ENCODE measurements at places on chromosomes 1 and 21.

GRCh38 chr21:31092832-31093625 lies 54.8 kb upstream of the KRTAP19-8 start:
- DNase-seq: no peak

DNA sequence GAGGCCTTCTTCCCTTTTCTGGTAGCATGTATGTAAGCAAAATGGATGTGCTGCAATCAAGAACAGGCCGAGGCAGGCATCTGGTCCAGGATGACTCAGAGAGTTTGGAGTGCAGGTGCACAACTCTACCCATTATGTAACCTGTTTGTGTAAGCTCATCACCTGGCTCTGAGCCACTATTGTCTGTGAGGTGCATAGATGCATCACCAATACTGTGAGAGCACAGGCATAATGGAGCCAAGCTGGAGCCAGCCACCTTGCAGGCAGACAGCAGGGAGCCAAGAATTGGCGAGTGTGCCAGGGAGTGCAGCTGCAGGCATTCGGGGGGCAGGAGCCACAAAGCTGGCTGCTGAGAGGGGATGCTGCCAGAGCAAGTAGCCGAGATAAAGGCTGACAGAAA lies 549.9 kb upstream of the RGS18 start:
- DNase-seq: no peak

GRCh38 chr1:147246910-147247655 lies 4.6 kb downstream of the CHD1L start:
- DNase-seq: no peak

DNA sequence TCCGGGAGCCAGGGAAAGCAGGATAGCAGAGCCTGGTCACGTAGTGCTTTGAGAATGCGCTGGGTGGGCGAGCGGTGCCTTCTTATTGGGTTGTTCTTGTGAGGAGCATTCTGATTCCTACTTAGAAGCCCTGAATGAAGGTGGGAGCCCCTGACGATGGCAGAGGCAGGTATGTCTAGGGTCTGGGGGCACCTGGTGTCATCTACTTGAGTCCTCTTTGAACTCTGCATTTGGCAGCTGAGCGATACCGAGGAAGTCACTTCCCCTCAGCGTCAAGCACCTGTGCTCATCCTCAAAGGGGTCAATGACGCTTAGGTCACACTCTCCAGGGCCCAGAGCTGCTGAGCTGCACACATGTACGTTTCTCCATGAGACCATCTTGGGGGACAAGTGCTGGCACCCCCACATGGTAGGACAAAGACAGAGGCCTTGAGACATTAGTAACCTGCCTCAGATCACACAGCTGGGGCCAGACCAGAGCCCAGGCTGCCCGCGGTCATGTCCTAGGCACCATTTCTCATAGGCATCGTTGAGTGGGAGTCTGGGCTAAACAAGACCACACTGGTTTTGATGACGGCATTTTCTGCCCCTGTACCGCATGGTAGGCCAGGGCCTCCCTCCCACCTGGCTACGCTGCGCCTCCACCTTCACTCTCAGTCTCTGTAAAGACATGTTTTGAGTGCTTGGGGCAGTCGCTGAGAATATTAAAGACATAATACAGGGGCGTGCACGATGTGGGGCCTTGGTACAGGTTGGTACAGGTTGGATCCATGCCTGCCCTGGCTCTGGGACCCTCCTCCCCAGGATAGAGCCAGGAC lies 69.1 kb upstream of the ABCG1 start:
- DNase-seq: no peak

DNA sequence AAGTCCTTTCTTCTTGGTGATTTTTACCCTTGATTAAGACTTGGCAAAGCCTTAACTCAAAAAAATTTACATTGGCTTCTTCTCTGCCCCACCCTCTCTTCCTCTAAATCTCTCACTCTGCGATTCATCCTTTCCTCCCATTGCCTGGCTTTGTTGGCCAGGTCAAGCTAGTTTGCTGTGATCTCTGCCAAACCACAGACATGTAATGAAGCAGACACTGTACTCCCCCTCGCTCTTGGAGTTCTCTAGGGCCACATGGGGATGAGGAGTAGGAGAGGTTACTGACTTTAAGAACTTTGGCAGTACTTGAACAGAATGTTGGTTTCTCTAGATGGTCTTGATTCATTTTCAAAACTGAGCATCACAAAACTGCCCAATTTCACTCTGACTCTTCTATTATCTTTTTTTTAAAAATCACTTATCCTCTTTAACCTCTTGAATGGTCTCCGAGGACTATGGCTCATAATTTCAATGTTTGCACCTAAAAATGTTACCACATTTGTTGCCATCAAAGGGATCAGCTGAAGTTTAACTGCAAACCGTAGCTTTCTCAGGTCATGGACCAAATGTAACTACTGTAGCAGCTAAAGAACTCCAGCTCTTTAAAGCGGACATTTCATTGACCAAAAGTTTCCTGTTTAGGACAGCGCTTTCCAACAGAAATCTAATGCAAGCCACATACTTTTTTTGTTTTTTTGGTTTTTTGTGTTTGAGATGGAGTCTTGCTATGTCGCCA lies 62.7 kb upstream of the IPO9 start:
- DNase-seq: no peak

DNA sequence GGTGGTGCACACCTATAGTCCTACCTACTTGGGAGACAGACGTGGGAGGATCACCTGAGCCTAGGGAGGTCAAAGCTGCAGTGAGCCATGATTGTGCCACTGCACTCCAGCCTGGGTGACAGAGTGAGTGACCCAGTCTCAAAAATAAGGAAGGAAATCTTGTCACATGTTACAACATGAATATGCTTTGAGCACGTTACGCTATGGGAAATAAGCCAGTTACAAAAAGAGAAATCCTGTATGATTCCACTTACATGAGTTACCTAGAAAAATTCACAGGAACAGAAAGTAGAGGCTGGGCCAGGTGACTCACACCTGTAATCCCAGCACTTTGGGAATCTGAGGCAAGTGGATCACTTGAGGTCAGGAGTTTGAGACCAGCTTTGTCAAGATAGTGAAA lies 6.7 kb upstream of the PADI6 start:
- no peak for DNase-seq

DNA sequence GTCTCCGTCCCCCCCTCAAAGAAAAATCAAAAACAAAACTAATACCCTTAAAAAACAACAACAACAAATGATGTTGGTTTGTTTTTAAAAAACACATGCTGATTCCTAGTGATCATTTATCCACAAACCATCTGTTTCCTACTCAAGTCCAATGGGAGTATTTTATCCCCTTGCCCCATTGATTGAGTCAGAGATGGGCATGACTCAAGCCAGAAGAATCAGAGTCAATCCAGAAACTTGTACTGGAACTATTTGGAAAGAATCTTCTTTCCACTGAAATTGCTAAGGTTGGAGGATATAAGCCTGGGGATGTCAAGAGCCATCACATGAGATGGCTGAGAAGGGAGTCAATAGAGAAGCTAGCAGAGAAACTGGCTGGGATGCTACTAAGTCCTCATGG lies 176.4 kb downstream of the MIS18A start:
- no peak for DNase-seq

GRCh38 chr1:224183591-224184312 lies 712 bp downstream of the DEGS1 start:
- peak; percentile 38 for DNase-seq

GRCh38 chr1:55078470-55078869 lies 39.1 kb downstream of the PCSK9 start:
- no peak for DNase-seq

GRCh38 chr1:59169703-59170102 lies 127.2 kb upstream of the FGGY start:
- no peak for DNase-seq

DNA sequence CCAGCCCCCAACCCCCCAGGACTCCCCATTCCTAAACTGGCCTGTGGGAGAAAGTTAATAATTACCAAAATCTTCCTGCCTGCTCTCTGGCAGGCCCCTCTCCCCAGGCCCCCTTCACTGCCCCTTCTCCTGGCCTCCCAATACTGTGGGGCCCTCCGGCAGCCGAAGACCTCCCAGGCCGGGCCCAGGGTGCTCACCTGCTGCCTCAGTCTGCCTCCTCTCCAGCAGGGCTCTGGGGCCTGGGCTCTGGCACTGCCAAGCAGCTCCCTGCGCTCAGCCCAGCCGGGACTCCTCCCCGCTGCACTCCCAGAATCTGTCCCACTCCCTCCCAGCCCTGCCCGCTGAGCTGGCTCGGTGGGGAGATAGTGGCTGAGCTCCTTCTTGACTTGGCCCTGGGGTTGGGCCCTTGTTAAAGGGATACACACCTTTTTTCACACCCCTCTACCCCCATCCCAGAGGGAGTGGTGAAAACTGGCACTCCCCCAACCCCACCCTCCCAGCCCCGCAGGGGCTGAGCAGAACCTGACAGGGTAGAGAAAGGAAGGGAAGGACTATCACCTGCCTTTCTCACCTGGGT lies at the start of gene S100A16:
S100A16 (minus strand) TSS at position 383 of the 577 bp plus-strand sequence. CDS start 4,986 bp downstream, outside the sequence.
- DNase-seq: no peak

DNA sequence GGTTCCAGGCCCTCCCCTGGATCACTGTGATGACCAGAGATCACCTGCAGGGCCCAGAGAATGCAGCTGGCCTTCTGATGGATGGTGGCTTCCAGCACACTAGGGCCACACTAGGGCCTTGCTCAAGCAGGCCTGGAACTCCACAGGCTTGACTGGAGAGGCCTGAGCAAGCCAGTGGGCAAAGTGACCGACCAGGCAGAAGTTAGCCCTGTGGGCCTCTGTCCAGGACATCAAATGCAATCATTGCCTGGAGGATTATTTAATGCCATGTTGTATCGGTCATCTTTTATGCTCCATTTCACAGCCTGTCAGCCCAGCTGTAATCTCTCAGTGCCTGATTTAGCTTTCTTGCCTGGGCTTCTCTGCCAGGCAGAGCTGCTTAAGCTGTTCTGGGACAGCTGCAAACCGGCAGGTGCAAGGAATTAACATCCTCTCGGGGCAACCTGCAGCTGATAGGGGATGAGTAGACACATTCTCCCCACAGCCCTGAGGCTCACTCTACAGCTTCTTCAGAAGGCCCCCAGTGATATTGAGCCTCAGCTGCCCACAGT lies 17.7 kb downstream of the NENF start:
- DNase-seq: no peak

DNA sequence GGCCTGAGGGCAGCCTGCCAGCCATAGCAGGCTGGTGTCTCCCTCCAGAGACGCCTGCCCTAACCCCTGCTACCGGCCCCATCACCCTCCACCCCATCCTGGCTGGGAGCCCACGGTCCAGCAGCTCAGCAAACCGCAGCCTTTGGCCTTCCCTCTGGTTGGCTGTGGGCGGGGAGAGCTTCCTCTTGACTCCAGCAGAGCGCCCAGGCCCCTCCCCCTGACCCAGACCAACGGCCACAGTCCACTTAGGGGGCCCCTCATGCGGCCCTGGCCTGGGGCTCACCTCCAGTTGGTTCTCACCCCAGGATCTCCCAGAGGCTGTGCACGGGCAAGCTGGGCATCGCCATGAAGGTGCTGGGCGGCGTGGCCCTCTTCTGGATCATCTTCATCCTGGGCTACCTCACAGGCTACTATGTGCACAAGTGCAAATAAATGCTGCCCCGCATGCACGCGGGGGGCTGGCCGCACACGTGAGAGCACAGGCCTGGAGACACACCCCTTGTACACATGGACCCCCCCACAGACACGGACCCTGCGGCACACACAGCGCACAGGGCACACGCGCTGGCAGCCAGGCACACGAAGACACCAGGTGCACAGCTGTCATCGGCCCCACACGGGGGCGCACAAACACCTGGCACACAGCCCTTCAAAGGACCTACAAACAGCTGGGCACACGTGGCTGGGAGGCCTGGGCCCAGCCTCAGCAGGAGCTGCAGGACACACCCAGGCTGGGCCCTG lies 3.1 kb downstream of the SMIM1 start:
- DNase-seq: peak; percentile 30

DNA sequence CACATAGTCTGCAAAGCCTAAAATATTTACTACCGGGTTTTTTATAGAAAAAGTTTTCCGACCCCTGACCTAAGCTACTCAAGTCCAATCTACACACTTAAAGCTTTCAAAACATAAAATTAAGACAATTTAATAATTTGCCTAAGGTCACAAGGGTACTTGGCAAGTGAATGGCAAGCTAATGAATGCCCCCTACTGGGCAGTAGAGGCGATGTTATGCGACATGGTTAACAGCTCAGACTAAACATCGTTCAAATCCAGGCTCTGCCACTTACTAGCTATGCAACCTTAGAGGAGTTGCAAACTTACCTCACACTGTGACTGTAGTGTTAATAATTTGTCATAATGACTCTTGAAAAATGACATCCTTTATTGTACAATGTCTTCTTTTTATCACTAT lies 317.2 kb upstream of the NFIA start:
- DNase-seq: no peak

- no peak for DNase-seq
Observed at GRCh38 chr1:231218078-231218477, 22.9 kb upstream of the GNPAT start.

DNA sequence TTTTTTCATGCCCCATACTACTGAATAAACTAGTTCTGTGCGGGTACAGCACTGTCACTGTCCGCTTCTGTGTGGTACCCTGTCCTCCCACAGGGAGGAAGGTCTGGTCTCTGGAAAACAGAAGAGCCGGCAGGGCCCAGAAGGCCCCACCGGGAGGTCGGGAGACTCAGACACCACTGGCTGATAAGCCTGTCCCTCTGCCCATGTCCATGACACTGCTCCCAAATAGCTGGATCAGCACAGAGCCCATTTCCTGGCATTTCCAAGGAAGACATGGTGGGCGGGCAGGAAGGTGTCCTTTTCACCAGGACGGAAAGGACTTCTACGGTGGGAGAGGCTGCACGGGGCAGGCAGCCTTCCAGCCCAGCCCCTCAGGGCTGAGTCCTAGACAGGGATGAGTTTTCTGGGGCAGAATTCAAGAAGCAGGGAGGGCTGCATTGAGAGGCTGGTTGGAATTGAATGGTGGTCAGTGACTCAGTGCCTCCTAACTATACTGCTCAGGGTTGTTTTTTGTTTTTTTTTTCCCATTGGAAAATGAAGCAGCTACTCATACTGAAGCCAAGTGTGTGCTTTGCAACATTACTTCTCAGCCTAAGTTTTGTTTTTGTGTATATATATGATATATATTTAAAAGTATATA lies 7.1 kb downstream of the PSRC1 start:
- no peak for DNase-seq

GRCh38 chr1:38567401-38567800 lies 292.2 kb downstream of the RRAGC start:
- DNase-seq: no peak

DNA sequence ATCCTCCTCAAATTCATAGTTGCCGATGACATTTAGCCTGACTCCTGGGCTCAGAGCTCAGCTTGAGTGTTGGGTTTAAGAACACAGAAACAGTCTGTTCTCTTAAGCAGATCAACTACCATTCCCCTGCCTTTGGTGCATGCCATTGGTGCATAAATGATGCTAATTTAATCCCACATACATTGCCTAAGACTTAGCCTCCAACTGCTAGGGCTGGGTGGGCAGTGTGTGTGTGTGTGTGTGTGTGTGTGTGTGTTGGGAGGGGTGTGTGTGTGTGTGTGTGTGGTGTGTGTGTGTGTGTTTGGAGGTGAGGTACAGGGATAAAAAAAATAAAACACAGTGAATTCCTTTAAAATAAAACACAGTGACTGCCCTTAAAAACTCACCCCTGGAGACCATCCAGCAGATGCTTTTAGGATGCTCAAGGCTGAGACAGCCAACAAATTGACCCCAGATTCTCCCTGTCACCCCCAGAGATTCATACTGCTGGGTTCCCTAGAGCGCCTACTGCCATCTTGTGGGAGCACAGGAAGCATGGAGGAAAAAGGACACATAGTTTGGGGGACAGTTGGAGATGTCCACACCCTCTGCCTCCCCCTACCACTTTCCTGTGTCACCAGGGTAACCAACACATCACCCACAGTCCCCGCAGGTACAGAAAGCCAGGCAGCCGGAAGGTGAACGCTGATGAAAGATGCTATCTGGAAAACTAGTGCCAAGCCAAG lies 30.6 kb downstream of the KLHDC7A start:
- DNase-seq: no peak
